ENCODE measurements at places on chromosomes 5 and 9.
A peak's percentile ranks its signal among the peaks of the same experiment; 100 is the strongest.

- no peak for DNase-seq
These were observed 1.2 kb upstream of the NEK6 start for GRCh38 chr9:124256517-124257069.

GRCh38 chr9:88678431-88678830 is 143.5 kb downstream of the NXNL2 start:
- DNase-seq: no peak

DNA sequence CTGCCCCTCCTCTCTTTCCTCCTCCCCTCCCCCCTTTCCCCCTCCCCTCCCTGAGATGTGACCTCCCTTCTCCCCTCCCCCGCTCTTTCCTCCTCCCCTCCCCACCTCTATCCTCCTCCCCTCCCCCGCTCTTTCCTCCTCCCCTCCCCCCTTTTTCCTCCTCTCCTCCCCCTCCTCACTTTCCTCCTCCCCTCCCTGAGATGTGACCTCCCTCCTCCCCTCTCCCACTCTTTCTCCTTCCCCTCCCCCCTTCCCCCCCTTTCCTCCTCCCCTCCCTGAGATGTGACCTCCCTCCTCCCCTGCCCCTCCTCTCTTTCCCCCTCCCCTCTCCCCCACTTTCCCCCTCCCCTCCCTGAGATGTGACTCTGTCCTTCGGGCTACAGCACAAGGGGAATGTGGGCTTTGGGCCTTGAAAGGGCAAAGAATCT is 169.8 kb downstream of the COL23A1 start:
- peak; percentile 29 for DNase-seq

DNA sequence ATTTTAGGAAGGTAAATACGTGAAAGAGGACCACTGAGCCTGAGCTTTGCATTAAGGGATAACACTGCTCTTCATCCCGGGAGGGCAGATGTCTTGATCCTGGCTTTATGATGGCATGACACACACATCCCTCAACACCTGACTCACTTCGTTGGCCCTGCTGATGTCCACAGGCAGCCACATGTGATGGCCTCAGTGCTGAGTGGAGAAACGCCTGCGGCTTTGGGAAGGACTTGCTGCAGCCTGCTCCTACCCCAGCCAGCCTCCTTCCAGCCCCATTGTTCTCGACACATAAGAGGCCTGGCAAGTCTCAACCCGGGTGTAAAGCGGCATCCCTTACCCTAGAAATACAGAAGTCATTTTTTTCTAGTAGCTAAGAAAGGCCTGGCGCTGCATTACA is 169.0 kb downstream of the SYK start:
- no peak for DNase-seq

- no peak for DNase-seq
These were observed 23.1 kb downstream of the FSTL4 start for GRCh38 chr5:133589286-133589685.

DNA sequence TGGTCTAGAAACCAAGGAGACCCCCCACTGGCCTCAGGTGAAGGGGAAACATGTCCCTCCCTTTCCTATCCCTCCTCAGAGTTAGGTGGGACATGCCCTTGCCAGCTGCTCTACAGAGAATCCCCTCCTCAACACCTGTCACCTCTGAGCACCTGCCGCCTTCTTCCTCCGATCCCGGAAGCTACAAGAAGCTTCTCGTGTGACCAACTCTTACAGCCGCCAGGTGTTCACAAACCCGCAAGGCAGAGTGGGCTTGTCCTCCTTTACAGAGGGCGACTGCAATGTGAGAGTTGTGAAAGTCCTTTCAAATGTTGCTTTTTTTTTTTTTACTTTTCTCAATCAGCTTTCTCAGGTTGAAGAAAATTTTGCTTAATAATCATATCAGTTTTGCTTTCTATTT is 3.7 kb upstream of the ICE1 start:
- DNase-seq: no peak

DNA sequence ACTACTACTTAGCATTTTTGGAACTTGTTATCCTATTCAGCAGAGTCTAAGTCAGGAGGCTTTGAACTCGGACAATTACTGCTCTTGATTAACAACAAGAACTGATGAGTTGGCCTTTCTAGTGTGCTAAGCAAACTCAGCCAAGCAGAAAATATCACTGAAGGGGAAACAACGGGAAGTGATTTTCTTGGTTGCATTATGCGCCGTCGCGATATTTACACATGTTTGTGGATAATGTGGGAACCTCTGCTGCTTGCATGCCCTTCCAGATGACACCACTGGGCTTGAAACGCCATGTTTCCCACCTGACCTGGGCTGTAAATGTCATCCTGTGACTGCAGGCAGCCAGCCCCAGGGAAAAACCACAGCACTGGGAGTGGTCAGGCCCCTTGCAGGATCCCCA is 205.5 kb downstream of the PAX5 start:
- DNase-seq: no peak

GRCh38 chr5:14407746-14408175 is 173.8 kb upstream of the OTULINL start:
- DNase-seq: no peak

DNA sequence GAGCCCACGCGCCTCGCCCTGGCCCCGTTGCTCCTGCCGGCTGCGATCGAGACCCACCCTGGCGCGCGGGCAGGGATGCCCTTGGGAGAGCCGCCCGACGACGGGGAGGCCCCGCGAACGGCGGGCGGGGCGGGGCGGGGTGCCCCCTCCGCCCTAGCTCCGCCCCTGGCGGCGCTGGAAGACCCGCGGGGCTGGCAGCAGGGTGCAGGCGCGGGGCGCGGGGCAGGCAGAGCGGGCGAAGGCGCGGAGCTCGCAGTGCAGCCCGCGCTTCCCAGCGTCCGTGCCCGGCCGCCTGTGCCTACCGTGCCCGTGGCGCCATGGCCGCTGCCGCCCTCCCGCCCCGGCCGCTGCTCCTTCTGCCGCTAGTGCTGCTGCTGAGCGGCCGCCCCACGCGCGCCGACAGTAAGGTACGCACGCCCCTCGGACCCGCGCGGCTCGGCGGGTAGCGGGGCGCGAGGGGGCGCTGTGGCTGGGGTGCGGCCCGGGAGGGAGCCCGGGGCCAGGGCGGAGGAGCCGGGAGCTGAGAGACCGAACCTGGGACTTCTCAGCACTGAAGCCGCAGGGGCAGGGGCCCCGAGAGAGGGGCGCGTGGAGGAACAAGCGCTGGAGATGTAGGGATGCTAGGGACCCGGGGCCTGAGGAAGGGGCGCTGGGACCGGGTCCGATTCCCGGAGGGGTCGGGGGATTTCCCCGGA is at the start of gene OLFML2A:
Gene OLFML2A, plus strand, starts transcription at position 180 of the 695 bp plus-strand sequence. Its CDS starts 138 bp downstream, at position 318.
- peak; percentile 66 for DNase-seq

DNA sequence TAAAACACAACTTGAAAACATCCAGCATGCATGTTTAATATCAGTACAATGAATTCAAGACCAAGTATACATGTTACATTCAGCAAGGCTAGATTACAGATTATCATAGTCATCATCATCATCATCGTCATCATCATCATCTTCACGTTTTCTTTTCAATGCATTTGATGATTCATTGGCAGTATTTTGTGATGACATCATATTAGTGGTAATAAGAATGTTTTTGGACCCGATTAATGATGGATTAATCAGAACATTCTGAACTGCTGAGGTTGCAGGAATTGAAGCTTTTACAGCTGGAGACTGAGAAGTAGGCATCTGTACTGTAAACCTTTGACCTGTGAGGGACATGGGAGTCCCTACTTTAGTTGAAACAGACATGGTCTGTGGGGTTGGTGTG is 4.5 kb downstream of the AK6 start:
- no peak for DNase-seq

DNA sequence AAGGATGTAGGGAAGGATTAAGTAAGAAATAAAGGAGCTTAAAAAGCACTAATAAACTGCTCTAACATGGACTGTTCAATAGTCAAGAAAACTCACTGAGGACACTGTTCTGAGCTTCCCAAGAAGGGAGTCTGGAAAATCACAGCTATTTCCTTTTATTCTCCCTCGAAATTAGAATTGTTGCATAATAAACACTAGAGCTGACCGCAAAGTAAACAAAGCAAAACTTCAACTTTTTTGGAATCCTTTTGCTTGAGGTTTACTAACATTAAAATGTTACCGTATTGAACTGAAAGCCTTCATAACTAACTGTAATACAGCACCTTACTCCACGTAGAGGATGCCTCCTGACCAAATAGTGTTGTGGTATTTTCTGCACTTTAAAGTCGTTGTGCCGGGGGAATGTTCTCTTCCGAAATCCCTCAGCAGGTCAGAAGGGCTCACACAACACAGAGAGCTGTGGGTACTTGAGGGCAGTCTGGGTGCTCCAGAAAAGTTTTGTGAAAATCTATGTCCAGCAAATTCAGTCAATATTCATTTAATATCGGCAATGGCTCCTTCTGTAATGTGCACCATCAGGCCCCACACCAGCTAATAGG is 59.2 kb downstream of the TTLL11 start:
- DNase-seq: no peak

GRCh38 chr5:72034770-72035169 is 72.5 kb upstream of the MAP1B start:
- no peak for DNase-seq

DNA sequence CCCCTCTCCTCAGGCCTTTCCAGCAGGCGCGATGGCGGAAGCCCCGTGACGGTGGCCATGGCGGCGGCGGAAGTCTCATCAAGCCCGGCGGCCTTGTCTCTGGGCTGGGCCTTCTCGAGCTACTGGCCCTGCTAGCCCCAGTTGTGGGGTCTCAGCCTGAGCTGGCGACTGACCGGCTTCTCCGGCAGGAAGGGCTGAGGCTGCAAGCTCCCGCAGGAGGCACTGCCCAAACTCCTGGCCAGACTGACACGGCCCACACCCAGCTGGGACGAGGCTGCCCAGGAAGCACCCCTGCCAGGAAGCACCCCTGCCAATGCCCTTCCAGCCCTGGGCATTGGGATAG is 88.5 kb upstream of the ANKH start:
- DNase-seq: no peak

DNA sequence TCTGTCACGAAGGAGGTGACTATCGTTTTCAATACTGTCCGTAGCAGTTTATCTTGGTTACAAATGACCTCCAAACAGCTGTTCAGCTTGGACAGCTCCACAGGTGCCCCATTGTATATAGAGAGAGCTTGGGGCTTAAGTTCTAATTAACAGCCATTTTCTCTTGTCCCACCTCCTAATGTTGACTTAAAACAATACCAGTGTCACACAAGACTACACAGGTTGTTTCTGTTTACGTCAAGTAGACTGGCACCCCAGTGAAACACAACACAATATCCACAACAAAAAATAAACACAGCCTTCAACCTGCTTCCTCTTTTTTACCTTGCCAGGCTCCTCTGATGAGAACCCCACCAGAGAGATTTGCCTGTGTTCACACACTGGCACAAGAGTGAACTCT is 39.8 kb upstream of the TLE1 start:
- DNase-seq: no peak

DNA sequence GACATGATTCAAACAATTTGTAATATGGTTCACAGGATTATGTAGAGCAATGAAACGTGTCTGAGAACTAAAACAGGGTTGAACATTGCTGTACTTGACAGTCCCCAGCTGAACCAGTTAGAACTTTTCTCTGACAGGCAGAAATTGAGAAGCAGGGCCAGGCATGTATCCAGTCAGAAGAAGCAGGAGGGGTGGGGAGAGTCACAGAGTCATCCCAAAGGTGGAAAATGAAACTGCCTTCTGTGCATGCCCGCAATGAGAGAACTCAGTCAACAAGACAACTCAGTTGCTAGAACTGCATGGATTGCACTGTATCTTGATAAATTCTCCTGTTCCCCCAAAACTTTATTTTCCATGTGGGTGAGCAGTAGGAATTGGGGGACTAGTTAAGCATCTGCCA is 72.9 kb upstream of the PRLR start:
- DNase-seq: no peak

- peak; percentile 67 for DNase-seq
These were observed 314.4 kb downstream of the GADD45G start for GRCh38 chr9:89919171-89919681.

GRCh38 chr5:143024228-143024920 is 254.2 kb downstream of the ARHGAP26 start:
- no peak for DNase-seq

GRCh38 chr9:133429214-133429613 is 7.0 kb downstream of the ADAMTS13 start:
- peak; percentile 62 for DNase-seq

DNA sequence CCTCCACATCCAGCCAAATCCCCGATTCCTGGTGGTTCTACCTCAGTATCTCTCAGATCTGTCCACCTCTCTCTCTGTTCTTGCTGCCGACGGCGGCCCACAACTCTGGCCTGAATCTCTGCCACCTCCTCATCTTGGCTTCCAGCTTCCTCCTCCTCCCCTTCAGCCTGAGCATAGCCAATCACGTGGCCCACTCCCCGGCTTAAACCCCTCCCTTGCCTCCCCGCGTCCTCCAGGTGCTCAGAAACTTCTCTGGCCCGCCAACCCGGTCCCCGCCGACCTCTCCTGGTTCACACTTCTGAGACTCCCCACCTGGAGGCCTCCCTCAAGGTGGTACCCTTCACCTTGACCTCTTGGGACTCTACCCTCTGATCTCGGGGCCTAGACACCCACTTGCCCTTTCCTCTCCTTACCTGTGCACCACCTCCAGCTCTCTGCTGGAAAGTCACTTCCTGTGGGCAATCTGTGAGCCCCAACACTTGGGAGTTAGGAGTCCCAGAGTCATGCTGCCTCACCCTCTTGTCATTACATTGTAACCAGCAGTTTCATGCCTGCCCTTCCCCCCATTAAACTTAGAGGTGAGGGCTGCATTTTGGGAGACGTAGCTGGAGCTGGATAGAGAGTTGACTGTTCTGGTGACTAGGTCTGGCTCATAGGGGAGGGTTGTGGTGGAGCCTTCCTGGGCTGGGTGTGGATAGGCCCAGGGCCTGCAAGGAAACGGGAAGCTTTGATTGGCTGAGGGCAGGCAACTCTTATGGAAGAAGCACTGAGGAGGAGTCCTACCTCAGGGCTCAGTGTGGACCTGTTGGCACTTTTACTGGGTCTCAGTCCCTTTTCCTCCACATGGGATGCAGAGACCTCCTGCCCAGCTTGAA is 4.5 kb upstream of the SET start:
- DNase-seq: peak; percentile 81

GRCh38 chr5:168946363-168946762 is 354.6 kb downstream of the SLIT3 start:
- peak; percentile 65 for DNase-seq

- DNase-seq: no peak
These were observed 28.5 kb upstream of the RICTOR start for GRCh38 chr5:39102684-39103155.

GRCh38 chr9:6640268-6641051 is 5.1 kb downstream of the GLDC start:
- no peak for DNase-seq

DNA sequence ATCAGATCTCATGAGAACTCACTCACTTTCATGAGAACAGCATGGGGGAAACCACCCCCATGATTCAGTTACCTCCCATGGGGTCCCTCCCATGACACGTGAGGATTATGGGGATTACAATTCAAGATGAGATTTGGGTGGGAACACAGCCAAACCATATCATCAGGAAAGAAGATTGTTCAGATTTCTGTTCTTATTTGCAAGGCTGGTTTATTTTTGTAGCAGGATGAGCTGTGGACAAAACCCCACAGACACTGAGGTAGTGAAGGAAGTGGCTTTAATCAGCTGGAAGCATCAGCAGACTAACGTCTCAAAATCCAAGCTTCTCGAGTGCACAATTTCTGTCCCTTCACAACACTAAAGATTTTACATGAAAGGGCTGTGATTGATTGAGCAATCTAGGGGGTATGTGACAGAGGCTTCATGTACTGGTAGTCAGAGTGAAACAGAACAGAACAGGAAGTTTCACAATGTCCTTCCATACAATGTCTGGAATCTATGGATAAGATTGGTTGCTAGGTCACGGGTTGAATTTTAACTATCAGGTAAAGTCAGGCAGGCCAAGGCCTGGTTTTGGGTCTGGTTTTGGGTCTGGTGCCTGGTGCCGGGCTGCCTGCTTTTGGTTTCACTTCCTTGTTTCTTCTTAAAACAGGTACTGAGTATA is 91.3 kb upstream of the ZNF366 start:
- DNase-seq: no peak
